ENCODE measurements at places on chromosomes 3 and 15.

- no peak for DNase-seq
These were observed 18.6 kb downstream of the WHAMM start for GRCh38 chr15:82828075-82828474.

- no peak for DNase-seq
These were observed 50.2 kb downstream of the PDHB start for GRCh38 chr3:58383476-58383875.

GRCh38 chr3:15387735-15388134, 39.6 kb downstream of the METTL6 start:
- DNase-seq, result no peak

GRCh38 chr3:111541911-111542483, at the start of gene CD96:
CD96 (plus strand) TSS chr3:111542197; CDS start chr3:111542249, 52 bp downstream.
- DNase-seq, result peak; percentile 37

DNA sequence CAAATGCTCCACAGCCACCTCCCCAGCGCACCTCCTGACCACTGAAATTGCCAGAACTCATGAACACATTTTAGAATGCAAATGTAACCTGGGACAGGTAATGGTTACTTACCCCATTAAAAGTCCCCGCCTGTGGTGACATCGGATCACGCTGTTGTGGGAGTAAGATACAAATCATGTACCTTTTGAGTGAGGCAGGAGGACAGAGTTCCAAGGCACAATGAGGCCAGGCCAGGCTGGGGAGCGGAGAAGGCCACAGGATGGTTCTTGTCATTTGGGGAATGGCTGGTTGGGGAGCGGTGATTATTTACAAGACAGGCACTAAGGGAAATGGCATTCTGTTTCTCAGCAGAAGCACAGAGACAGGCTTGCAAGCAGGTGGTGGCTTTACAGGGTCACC, 490.0 kb downstream of the EDEM1 start:
- DNase-seq, result no peak

Measured in brain (organoid and tissue), 16 donors.